ENCODE measurements at places on chromosomes 6 and 20.

- no peak for DNase-seq
Observed at GRCh38 chr20:31476643-31477215, 1.6 kb downstream of the REM1 start.

DNA sequence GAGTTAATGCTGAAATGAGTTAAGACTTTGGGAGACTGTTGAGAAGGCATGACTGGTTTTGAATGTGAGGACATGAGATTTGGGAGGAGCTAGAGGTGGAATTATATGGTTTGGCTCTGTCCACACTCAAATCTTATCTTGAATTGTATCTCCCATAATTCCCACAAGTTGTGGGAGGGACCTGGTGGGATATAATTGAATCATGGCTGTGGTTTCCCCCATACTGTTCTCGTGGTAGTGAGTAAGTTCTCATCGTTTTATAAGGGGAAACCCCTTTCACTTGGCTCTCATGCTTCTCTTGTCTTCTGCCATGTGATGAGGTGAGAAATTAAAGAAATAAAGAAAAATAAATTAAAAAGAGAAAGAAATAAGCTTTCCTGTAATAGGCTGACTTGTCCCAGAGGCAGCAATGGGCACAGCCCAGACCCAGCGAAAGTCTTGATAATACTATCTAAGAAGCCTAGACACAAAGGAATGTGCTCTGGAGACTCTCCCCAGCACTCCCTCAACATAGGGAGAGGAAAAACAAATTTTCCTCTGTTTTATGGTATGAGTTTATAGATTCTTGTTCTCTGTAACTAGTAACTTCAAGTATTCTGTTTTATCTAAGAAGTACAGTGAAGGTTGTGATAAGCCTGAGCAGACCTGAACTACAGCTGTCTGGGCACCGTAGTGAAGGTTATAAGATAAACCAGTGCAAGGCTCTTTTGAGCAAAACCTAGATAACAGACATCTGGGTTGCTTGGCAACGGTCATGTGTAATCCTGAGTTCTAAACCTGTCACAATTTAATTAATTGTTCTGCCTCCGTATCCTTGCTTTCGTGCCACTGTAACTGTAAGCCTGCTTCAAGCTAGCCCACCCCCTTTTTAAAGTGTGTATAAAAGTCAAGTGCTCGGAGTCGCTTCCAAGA is 88.9 kb upstream of the ECI2 start:
- DNase-seq, result no peak

DNA sequence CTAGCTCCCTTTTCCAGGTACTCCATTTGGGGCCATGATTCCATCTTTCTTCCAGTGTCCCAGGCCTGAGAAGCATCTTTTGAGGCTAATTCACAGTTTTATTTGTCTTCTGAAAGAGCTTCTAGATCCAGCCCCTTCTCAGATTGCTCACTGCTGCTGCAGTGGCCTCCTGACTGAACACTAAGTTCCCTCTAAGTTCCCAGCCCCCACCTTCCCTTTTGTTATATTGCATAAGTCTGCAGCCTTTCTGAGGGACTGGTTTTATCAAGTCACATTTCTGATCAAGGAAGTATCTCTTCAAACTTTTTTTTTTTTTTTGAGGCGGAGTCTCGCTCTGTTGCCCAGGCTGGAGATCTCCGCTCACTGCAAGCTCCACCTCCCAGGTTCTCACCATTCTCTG is 10.7 kb downstream of the MAPRE1 start:
- no peak for DNase-seq

DNA sequence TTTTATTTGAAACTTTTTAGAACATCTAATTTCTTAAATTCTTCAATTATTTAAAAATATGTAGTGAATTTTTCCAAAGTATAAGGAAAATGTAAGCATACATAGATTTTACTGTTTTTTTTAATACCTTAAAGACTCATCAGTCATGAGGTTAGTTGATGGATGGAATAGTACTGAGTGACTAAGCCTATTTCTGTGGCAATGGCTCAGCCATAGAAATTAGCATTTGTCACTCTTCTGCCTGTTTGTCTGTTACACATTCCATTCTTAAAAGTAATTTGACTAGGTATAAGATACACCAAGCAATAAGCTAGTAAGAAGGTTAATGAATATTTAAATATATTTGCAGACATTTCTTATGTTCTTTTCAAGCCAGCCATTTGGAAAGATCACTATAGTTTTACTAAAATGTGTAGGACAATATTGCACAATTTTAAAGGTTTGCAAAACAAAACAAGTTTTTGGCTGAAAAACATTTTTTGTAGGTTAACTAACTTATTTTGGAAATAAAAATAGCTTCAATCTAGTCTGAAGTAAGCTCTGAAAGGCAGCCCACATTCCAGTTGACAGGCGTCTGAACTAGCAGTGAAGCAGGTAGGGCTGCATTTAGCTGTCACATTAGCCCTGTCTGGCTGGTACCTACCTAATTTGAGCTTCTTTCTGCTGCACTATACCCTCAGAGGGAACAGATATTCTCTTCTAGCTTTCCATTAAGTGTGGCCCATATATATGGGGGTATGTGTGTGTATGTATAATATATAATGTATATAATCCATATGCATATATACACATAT is 385.7 kb downstream of the GRIK2 start:
- no peak for DNase-seq

DNA sequence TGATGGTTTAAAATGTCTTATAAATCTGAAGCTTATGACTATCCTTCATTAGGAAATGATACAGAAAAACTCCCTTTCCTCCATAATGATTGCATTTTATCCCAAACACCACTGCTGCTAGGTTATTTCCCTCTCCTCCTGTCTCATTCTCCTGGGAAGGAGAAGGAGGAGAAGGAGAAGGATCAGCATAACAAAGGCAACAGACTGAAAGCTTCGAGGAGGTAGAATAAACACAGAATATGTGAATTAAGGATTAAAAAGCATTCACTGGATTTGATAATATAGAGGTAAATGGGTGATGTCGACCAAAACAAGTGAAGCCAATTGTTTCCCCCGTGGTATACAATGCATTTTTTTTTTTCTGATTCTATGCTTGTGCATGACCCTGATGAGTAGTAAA is 82.0 kb downstream of the WASF1 start:
- no peak for DNase-seq

- no peak for DNase-seq
Observed at GRCh38 chr6:137881522-137881886, 14.4 kb downstream of the TNFAIP3 start.

- no peak for DNase-seq
Observed at GRCh38 chr6:134925800-134926199, 24.1 kb downstream of the ALDH8A1 start.

GRCh38 chr6:166766769-166767168 is 139.7 kb upstream of the RPS6KA2 start:
- DNase-seq, result no peak

Measured in D341Med (cell line).